ENCODE measurements at places on chromosomes 2 and 18.
A peak's percentile ranks its signal among the peaks of the same experiment; 100 is the strongest.

DNA sequence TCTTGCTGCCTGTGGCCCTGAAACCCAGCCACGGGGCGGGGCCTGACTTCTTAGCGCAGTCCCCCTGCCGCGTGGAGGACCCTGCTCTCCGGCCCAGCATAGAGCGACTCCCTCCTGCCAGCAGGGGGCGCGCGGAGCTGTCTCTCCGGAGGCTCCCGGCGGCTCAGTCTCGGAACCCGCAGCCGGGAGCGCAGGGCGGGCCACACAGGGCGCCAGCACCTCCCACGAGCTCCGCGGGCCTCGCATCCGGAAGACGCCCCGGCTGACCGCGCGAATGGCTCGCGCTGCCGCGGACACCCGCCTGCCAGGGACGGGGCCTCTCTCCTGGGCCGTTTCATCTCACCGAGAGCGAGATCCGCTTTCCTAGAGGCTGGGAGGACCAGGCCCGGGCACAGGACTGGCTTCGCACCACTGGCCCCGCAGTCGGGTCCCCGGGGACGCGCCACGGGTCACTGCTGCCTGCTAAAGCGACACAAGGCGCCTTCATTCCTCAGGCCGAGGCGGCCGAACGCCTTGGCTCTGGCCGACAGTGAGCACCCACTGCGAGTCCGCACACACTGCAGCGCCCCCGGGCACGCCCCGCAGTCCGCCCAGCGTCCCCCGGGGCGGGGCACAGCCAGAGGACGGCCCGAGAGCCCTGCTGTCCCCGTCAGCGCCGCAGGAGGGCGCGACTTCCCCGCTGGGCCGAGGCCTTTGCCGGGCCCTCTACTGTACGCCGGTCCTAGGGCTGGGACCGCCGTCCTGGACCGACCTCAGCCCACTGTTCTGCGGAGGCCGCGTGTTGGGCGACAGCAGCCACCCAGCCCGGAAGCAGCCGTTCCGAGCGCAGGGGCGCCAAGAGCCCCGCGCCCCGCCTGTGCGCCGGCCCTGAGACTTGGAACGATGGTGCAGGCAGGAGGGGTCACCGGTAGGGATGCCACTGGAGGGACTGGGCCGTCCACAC lies 39.0 kb upstream of the ARHGEF4 start:
- DNase-seq, result peak; percentile 89

DNA sequence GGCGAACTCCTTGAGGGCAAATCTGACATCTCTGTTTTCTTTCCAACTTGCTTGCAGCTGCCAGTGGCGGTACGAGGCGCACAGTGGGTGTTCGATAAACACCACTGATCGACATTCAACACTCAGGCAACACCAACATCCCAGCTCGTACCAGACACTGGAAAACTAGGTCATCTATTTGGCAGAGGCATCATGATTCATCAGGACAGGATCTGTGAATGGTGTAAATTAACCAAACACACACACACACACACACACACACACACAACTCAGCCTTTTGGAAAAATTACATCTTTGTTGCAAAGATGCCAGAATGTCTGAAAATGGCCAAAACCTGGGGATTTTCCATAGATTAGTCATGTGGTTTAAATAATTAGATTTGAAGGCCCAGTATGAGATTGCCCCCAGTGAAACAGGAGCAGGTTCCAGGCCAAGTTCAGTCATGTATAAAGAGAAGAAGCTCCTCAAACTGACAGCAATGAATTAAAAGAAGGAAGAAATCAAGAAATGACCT lies 150.5 kb upstream of the NCKAP5 start:
- DNase-seq, result peak; percentile 78

GRCh38 chr2:171807831-171808393 lies 86.1 kb downstream of the SLC25A12 start:
- no peak for DNase-seq

DNA sequence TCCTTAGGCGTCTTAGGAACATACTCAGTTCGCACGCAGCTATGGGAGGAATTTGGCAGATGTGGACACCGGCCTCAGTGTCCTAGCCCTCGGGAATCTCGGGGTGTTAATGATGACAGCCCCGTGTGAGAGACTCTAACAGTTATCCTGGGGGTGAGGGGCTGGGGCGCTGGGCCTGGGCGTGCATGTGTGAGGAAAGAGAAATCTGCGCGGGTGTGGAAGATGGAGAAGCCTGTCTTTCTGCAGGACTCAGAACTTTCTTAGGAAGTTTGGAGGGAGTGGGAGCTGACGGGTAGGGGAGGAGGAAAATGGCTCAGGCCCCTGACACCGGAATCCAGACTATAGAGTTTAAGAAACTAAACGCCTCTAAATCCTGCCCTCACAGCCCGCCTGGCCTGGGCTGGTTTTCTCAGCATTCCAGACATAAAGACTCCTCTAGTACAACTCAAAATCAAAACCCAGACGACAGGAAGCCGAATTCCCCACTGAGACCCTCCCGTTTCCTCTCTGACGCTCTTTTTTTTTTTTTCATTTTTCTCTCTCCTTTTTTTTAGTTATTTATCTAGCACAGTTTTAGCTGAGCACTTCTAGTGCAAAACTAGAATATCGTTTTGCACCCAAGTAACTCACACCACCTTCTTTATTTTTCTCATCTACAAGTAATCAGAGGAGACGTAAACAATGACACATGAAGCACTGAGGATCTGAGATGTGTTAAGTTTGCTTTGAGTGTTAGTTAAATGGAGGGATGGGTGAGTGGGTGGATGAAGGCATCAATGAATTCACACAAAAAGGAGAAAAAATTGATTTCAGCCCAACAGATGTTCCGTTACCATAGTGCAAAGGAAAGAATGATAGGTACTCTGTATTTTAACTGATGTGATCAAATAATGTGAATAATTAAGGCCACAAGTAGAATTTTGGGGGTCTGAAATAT lies 1.2 kb upstream of the HAAO start:
- peak; percentile 31 for DNase-seq

DNA sequence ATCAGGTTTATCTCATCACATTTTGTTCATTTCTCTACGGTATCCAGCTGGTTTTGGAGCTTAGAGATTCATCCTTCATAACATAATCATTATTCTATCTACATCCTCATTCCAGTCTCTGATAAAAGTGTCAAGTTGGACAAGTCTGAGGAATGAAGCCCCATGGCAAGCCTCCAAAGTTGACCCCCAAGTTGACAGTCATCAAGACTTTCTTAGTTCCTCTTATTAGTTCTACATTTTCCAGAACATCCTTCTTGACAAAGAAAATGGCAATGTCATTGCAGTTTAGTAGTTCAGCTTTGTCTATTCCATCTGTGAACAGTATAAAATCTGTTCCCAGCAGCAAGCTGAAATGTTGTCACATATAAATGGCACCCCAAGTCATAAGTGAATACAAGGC lies 4.5 kb upstream of the TMSB10 start:
- DNase-seq, result no peak

- DNase-seq, result no peak
Observed at GRCh38 chr2:26609839-26610277, 31.3 kb downstream of the CIB4 start.

GRCh38 chr2:66001538-66001937 lies 433.4 kb upstream of the MEIS1 start:
- DNase-seq, result no peak
